ENCODE measurements at places on chromosomes 5 and 9.

DNA sequence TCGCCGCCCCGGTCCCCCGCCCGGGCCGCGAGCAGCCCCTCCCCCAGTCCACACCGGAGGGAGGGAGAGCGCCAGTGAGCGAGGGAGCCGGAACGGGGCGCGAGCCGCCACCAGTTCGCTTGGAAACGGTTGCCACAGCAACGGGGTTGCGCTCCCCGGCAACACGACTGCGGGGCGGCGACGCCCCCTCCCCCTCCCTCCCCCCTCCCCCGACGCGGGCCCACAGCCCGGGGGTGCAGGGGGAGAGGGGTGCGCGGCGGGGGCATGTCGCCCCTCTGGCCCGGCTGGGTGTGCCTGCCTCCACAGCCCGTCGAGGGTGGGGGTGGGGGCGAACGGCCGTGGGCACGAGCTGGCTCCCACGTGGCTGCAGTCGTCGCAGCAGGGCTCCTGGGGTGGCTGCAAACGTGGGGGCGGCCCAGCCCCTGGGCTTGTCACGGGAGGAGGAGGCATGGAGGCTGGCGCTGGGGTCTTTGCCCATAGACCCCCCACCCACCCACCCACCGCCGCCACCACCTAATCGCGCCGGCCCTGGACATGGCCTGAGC, 524 bp downstream of the PRR7 start:
- peak; percentile 70 for DNase-seq

GRCh38 chr9:114269023-114269422, 53.9 kb upstream of the ORM1 start:
- DNase-seq, result no peak

- no peak for DNase-seq
Measured at GRCh38 chr9:113635586-113635985, 172.1 kb downstream of the RGS3 start.

- no peak for DNase-seq
Measured at GRCh38 chr5:131416729-131417128, 152.9 kb downstream of the CDC42SE2 start.

GRCh38 chr9:123973590-123974223, 37.9 kb upstream of the LHX2 start:
- no peak for DNase-seq
